CD4-positive, CD25-positive, alpha-beta regulatory T cell (primary cell): ENCODE measurements at places on chromosomes 5 and 9.

GRCh38 chr5:125152044-125152443, 405.6 kb upstream of the ZNF608 start:
- no peak for DNase-seq

GRCh38 chr5:175288048-175288621, 155.8 kb downstream of the DRD1 start:
- DNase-seq: no peak

DNA sequence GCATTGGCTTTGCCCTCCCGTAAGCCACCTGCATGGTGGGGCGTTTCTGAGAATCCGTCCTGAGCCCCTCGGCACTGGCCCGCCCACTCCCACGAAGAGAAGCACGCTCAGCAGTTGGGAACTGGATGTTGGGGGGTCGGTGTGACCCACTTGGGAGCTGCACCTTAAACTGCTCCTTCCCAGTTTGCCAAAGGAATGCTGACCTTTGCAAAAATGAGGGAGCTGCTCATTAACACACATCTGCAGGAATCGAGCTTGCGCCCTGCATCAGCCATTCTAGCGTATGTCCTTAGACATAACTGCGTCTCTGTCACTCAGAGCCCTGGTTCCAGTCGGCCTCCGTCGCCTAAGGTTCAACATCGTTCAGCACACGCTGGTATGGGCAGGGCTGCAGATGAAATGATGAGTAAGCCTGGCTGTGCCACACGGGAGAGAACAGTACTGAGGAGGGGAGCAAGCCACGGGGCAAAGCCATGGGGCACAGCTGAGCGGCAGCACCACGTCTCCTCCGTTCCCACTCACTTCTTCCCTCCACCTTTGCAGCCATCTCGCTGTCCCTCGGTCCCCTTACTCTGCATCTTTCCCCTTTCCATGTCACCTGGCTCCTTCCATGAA, 28.8 kb upstream of the NCS1 start:
- DNase-seq: no peak

DNA sequence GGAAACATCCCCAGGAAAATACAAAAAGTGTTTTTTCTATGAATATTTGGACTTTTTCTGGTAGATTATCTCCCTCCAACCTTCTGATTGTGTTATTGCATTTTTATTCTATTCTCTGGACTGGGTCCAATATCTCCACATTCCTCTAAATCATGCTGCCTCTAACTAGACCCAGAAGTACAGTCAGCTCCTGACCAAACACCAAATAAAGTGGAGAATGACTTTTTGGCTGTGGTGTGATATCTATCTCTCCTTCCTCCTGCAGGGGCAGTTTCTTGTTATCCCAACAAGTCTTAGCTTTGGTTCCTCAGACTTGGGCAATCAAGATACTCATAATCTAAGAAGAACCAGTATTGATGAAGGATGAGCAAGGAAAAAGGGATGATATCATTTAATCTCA, 3.2 kb upstream of the RAI14 start:
- no peak for DNase-seq

GRCh38 chr5:16952968-16953671, 17.0 kb upstream of the MYO10 start:
- DNase-seq: no peak
